ENCODE measurements at places on chromosomes 6 and 20.

GRCh38 chr6:17156112-17156921, 54.5 kb downstream of the STMND1 start:
- DNase-seq, result no peak

DNA sequence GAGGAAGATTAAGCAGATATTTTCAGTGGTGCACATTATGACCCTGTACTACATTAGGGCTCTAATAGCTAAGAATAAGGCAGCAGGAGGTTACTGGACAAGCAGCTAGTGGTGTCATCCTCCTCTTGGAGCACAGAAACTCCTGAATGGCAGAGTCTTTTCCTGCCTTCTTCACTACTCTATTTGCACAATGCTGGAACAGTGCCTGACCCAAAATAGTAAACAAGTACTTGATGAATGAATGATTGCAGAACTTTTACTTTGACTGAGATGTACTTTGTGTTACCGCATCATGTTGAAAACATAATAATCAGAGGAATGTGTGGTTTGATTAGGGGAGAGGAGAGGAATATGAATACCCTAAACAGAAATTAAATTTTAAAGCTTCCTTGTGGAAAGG, 30.0 kb upstream of the UST start:
- DNase-seq, result no peak

- no peak for DNase-seq
Observed at GRCh38 chr20:54716174-54716747, 240.9 kb downstream of the DOK5 start.

DNA sequence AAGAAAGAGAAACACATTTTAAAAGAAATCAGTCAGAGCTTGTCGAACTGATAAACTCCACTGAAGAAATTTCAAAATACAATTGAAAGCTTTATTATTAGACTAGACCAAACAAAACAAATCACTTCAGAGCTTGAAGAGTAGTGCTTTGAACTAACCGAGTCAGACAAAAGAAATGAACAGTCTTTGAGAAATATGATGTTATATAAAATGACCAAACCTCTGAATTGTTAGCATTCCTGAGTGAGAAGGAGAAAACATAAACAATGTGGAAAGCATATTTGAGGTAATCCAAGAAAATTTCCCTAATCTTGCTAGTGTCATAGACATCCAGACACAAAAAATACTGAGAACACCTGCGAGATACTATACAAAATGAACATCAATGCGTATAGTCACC, 13.2 kb upstream of the CST4 start:
- no peak for DNase-seq

DNA sequence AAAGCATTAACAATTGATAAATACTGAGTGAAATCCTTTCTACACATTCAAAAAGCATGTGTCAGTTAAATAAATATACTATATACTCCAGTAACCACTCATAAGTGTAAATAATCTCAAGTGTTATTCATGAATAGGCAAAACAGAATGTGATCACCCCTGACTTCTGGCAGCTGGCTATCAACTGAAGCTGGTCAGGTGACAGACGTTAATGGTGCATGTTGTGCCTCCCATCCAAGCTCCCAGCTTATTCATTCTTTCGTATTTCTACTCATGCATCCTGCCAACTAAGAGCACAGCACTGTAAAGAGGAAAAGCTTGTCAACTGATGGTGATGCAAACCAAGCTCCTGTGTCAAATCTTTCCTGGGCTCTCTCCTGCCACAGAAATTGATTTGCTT, 7.7 kb downstream of the PSMB1 start:
- no peak for DNase-seq

DNA sequence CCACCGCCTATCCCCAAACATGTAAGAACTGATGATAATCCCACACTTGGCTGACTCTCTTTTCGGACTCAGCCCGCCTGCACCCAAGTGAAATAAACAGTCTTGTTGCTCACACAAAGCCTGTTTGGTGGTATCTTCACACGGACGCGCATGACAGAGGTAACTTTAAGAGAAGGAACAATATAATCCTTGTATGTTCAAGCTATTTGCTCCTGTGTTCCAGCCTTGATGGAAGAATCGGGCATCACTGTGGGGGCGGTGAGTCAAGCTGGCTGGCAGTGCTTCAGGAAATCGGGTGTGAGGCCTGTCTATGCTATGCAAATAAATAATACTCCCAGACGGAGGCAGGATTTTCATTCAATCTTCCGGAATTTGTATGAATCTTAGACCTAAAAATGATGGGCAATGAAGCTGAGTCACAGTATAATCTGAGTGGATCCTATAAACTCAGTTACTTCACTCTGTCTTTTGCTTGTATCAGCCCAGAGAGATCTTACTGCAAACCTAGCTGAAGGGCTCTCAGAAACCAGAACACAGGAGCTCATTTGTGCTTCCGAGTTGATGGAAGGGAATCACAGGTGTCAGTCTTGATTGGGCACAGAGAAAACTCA, 45.2 kb upstream of the NT5E start:
- no peak for DNase-seq

GRCh38 chr6:50935442-50935841, 116.8 kb downstream of the TFAP2B start:
- DNase-seq, result no peak

DNA sequence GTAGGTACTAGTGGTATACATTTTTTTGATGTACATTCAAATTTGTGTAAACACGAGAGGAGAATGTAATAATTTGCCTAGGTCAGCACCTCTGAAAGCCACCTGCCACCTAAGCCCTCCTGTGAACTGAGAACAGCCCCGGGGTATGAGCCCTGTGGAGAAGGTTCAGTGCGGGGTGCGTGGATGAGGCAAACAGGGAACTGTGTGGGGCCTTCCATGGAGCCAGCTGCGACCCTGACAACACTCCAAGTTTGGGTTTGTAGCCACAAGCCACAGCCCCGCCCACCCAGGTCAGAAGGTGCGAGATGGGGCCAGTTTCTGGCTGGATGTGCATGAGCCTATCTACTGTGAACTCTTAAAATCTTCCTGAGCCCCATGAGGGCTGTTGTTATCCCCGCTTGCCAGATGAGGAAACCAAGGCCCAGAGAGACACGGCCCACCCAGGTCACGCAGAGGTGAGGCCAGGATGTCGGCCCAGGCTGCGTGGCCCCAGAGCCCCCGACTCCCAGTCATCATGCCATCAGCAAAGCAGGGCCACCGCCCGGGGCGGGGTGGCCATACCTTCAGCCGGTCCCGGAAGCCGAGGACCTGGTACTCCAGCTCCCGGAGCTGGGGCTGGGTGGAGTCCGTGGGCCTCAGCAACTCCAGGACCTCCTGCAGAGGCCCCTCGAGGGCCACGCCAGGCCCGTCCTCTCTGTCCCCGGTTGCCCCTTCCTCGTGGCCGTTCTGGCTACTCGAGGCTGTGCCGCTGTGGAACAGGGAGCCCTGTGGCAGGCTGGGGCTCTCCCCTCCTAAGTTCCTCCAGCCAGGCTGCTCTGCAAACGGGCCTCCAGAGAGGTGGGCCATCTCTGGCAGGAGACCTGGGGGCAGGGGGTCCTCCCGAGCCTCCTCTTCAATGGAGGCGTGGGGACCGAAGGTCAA, 89.6 kb downstream of the RIPOR3 start:
- no peak for DNase-seq

DNA sequence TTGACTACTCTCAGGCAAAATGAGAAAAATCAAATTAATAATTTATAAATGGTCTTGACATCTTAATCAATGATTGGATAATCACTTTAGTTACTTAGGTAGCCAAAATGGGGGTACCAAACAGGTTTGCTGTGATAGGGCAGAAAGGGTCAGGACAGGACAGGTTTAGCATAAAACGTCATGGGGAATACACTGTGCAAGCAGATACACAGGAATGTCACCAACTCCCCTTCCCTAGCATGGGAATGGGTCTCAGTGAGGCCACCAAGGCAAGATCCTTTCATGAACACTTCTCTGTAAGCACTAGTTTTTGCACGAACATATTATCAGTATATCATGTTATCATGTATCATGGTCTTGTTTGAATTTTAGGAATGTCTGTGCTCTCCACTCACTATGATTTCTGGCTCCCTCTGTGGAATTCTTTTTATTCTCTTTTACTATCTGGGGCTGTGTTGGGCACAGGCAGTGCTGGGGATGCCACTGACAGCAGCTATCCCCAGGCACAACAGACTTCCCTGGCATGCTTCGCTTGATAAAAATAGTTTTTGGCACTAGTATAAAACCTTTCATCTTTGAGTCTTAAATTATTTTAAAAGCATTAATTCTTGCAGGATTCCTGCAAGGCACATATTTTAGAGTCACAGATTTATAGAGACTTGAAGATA, 18.3 kb downstream of the PTCHD4 start:
- no peak for DNase-seq

DNA sequence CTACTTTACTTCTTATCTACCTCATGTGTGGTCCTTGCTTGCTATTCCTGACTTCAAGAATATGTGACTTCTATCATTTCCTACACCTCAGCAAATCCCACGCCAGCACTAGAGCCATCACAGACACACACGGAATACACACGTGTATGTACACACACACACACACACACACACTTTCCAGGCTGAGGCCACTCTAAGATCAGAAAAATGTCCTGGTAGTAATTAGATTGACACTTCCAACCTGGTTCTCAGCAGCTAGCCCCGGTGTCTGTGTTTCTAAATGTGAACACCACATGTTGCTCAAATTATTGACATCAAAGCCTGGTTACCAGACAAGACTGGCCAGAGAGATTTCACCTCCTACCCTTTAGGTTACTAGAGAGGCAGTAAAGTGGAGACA, 54.1 kb upstream of the SASH1 start:
- DNase-seq, result no peak

GRCh38 chr20:58102261-58102660, 126.2 kb downstream of the ANKRD60 start:
- no peak for DNase-seq

DNA sequence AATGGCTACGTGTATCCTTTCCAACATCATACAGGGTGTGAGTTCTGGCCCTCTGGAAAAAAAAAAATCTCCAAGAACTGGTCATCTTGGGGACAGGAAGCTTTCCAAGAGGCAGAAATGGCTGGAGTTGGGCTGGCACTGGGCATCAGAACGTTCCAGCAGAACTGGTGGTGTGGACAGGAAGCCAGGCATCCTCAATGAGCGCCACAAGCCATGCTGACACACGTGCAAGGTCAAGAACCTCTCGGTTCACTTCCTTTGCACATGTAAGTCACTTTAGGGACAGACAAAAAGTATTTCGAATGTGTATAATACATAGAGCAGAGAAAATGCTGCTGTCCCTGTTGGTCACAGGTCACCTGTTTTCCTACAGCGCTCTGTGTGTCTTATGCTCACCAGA, 27.4 kb upstream of the RIN2 start:
- DNase-seq, result no peak

- DNase-seq, result no peak
Observed at GRCh38 chr6:118859517-118860064, 34.4 kb upstream of the ASF1A start.

DNA sequence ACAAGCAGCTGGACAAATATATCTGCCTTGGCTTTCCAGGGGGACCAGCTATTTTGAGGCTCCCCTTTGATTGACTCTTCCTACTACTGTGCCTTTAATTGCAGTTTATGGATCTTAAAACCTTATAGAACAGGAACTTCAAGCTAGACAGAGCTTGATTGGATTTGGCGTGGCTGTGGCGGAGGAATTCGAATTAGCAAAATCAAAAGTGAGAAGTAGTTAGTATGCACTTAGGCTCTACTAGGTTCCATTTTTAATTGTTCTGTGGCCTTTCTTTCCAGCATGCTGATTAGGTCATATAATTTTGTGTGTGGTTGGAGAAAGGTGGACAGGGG, 248.0 kb downstream of the HIVEP2 start:
- DNase-seq, result no peak

DNA sequence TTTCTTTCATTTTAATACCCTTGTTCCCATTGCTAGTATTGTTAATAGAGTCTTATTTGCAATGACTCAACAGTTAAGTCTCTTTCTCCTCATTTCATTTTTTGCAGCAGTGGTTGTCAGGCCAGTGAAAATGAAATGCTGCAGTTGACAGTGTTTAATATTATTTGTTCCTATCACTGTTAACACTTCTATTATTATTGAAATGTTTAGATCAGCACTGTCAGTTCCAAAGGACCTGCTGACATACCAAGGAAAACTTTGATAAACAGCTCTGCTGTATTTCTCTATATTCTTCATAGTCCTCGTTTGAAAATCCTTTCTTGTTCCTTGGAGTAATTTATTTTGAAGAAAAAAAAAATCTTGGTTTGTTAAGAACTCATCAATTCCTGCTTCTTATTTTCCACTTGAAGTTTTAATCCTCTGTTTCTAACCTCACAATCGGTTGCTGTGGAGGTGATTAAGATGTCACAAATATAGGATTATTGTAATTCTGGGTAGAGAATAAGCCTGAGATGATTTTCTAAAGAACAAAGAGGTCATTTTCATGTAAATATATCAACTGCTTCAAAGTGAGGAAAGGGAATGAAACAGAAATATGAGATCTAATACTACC, 1065.9 kb upstream of the CITED2 start:
- DNase-seq, result no peak

DNA sequence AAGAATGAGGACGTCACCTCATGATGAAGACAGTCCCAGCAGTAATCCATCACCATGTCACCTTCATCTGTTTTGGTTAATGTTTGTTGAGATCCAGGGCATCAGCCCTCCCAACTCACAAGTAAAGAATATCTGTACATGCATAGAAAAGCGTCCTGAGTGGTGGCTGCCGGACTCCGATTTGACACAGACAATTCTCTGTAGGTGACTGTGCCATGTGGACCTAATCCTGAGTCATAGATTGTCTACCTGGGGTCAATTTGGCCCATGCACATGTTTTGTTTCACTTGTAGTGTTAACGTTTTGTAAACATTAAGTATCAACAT, 168.4 kb upstream of the UST start:
- no peak for DNase-seq

- no peak for DNase-seq
Observed at GRCh38 chr6:149235130-149235561, 82.4 kb upstream of the TAB2 start.

- DNase-seq, result no peak
Observed at GRCh38 chr6:21590346-21590745, 3.2 kb upstream of the SOX4 start.

- DNase-seq, result no peak
Observed at GRCh38 chr6:131651782-131652181, 14.7 kb downstream of the ENPP3 start.

GRCh38 chr6:139295901-139296300, 4.1 kb upstream of the TXLNB start:
- no peak for DNase-seq

GRCh38 chr6:74585753-74586152, 620.1 kb downstream of the COL12A1 start:
- DNase-seq, result no peak

GRCh38 chr20:1274485-1275311, 8.6 kb downstream of the SNPH start:
- no peak for DNase-seq

DNA sequence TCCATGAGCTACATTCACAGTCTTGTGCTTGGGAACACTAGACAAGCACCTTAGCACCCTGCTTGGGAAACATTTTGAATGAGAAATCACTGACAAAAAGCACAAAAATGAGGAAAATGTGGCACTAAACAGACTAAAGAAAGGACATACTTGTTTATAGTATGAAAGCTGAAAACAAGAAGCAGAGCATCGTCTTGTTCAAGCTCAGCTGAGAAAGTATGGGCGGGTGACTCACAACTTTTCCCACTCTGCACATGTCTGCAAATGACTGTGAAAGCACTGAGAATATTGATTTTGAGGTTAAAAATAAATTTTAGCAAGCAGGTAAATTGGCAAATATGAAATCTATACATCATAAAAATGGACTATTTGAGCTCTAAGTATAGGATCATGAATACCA, 725.3 kb downstream of the COL12A1 start:
- DNase-seq, result no peak

GRCh38 chr6:72525821-72526510, 95.9 kb upstream of the KCNQ5 start:
- DNase-seq, result no peak

- DNase-seq, result no peak
Observed at GRCh38 chr20:58131551-58132142, 96.8 kb downstream of the ANKRD60 start.
